WTC11 (cell line): ENCODE measurements at places on chromosomes 7 and 10.

DNA sequence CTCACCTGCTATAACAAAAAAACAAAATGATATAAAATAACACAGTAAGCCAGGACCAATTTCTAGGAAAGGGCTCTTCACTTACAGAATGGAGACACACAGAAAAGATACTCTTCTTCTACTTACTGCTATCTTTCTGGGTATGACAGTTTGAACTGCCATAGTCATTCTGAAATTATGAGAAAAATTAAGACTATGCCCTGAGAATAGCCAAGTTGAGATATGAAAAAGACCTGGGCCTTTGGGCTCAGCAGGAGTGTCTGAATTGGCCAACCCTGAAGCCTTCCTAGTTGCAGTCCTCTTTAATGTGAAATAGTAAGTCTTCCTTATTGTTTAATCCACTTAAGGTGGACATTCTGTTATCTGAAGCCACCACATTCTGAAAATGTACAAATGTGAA lies 519.5 kb downstream of the GRID1 start:
- no peak for DNase-seq

GRCh38 chr7:50757703-50758390 lies 24.8 kb downstream of the GRB10 start:
- no peak for DNase-seq

GRCh38 chr7:125636320-125636962 lies 706.8 kb upstream of the POT1 start:
- no peak for DNase-seq

DNA sequence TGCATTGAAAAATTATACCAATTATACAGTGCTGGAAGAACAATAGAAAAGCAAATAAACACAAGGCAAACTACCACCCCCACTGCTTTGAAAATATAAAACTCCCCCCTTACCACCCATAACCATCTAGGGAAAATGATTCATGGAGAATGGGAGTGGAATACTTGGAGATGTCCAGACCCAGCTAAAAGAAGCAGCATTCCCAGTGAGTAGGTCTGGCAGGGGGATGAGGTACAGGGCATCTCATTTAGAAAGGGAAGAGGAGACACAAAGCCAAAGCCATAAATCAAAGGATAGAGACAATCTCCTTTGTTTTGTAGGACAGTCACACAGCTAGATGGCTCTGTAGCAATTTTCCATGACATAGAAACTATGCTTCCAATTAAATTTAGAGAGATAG lies 36.0 kb upstream of the DGKI start:
- no peak for DNase-seq

DNA sequence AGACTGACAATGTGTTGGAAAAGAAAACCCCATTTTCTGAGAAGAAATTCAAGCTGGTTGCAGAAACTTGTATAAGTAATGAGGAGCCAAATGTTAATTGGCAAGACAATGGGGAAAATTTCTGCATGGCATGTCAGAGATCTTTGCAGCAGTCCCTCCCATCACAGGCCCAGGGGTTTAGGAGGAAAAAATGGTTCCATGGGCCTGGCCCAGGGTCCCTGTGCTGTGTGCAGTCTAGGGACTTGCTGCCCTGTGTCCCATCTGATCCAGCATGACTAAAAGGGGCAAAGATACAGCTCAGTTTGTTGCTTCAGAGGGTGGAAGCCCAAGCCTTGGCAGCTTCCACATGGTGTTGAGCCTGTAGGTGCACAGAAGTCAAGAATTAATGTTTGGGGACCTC lies 440.3 kb upstream of the TPK1 start:
- DNase-seq: no peak

- DNase-seq: no peak
Observed at GRCh38 chr7:140592964-140593671, 47.5 kb downstream of the DENND2A start.

- no peak for DNase-seq
Observed at GRCh38 chr10:125451319-125451718, 231.6 kb downstream of the TEX36 start.

DNA sequence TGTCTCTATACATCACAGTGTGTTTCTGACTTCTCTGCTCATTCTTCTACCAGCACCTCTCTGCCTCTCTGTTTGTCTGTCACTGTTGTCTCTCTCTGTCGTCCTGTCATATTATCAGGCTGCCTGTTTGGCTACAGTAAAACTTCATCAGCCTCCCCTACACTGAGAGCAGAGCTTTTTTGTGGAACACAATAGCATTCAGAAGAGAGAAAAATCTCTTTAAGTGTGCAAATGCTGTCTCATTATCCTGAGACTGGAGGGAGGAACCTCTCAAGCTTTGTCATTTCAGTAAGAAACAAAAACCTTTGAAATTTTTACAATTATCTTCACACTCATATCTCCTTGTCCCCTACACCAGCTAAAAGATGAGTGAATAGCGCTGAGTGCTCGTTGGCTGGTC lies 148.4 kb downstream of the PLPP4 start:
- DNase-seq: no peak

DNA sequence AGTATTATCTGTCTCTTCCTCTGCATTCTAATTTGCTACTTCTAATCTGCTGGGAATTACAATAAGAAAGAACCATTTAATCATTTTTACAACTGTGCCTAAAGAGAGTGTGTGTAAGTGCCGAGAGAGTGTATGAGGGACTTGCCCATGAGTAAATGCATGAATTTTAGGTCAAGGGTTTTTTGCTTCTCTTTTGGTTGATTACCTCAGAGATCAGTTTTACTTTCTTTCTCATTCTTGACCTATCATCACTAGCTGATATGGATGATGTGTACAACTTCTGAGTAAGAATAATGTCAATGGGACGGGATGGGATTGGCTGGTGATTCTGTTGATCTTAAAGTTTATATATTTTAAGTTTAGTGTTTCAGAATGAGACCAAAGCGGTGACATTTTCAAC lies 47.8 kb downstream of the IKZF1 start:
- DNase-seq: no peak

DNA sequence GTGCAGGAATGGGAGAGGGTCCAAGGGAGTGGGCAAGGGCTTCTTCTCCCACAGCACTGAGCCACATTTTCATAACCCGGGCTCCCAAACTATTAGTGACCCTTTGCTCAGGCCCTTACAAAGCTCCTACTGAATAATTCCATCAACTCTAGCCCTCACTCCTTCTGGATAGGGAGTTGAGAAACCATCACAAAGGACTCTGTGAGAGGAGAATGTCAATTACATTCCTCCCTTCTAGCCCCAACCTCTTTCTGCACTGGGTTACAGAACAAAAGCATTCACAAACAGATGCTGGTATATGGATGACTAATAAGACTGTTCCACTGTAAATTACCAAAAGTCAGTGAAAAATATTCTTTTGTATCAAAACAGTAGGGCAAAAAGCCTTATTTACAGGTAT lies 203.7 kb downstream of the SORCS1 start:
- no peak for DNase-seq

DNA sequence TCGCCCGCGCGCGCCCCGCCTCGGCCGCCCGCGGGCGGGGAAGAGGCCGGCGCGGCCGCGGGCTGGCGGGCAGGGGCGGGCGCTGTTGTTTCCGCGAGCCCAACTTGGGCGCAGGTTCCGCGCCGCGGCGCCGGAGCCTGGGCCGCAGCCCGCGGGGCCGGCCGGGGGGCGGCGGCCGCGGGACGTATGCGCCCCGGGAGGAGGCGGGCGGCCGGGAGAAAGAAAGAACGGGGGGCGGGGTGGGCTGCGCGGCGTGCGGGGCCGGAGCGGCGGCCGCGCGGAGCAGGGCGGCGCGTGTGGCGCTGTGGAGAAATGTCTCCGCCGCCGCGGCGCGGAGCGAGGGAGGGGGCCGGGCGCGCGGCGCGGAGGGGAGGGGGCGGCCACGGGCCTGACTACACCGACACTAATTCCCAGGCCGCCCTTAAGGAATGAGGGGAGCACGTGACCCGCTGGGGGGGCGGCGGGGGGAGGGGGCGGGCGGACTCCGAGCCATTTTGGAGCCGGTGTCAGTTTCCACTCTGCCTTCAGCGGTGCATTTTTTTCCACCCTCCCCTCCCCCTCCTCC lies at the start of gene BMI1:
TSS of gene BMI1 (plus strand) at position 509 of the 565 bp plus-strand sequence. CDS start 5,351 bp downstream, outside the sequence.
- DNase-seq: peak; percentile 54

GRCh38 chr7:157490465-157490912 lies 153.7 kb downstream of the DNAJB6 start:
- DNase-seq: no peak

DNA sequence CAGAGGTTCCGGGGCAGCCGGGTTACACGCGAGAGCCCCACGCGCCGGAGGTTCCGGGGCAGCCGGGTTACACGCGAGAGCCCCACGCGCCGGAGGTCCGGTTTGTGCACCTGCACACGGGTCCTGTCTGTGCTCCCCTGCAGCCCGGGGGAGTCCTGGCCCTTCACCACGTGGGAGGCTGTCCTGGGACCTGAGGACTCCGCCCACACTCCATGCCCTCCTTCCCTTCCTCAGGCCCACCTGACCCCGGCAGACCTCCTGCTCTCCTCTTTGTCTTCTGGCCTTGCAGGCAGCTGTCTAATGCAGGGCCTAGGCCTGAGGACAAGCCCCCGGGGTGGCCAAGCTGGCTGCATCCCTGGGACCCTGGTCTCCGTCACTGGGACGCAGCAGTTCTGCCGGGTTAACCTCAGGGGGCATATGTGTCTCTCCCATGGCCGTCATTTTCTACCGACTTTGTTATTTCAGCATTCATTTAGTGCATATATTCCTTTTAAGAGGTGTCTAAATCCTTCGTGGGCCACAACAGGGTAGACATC lies 374.6 kb downstream of the DNAJB6 start:
- peak; percentile 6 for DNase-seq
